Germinal center (tissue), 1 donor: ENCODE measurements at places on chromosomes 13 and 19.

DNA sequence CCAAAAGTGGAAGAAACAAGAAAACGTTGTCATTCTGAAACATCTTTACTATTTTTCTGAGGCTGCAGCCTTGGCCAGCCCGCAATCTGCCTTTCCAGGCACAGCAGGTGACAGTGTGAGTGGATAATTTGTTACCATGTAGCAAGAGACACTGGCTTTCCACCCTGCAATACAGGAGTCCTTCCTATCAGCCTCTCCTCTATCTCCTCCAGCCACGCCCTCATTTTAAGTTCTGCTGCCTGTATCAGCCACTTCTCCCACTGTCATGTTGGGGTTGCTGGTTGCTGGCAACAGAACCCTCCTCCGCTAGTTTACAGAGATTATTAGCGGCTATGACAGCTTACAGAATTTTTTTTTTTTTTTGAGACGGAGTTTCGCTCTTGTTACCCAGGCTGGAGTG is 7.7 kb upstream of the LGALS7 start:
- no peak for DNase-seq

DNA sequence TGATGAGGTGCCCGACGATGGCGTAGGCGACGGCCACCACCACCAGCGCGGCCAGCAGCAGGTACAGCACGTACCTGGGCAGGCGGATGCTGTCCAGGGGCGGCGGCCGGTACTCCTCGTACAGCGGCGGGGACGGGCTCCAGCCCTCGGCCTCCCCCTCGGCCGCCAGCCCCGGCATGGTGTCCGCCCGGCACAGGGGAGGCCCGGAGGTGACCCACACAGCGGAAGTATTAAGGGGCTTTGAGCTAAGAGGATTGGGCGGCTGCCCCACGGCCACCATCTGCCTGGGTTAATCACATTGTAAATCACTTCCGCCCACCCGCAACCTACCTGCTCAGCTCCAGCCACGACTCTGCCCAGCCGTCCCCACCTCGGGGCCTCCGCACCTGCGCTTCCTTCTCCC is at the start of gene SMIM44:
SMIM44 (minus strand) TSS at position 216 of the 403 bp plus-strand sequence; CDS start at position 178, 38 bp downstream.
- no peak for DNase-seq

DNA sequence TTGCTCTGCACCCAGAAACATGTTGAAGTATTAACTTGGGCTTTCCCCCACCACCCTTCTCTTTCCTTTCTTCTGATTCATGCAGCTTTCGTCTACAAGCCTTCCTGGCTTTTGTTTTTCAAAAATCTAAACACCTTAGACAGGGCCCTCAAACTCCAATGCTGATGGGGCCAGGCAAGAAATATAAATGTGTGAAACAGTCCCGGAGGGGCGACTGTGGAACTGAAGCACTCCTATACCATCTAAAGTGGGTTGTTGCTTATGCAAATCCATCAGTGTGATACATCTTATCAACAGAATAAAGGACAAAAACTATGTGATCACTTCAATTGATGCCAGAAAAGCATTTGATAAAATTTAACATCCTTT is 6.1 kb downstream of the FCGBP start:
- no peak for DNase-seq

- DNase-seq, result no peak
Observed at GRCh38 chr19:56973713-56974555, 133.4 kb upstream of the PEG3 start.

GRCh38 chr13:98848746-98849145 is 96.3 kb upstream of the SLC15A1 start:
- DNase-seq, result no peak

GRCh38 chr13:30802953-30803478 is 67.7 kb downstream of the ALOX5AP start:
- DNase-seq, result peak; percentile 80

GRCh38 chr19:53254411-53255341 is at the start of gene ZNF677:
TSS of gene ZNF677 (minus strand) at chr19:53254873. CDS start at chr19:53251550, 3,323 bp downstream.
- DNase-seq, result peak; percentile 64

DNA sequence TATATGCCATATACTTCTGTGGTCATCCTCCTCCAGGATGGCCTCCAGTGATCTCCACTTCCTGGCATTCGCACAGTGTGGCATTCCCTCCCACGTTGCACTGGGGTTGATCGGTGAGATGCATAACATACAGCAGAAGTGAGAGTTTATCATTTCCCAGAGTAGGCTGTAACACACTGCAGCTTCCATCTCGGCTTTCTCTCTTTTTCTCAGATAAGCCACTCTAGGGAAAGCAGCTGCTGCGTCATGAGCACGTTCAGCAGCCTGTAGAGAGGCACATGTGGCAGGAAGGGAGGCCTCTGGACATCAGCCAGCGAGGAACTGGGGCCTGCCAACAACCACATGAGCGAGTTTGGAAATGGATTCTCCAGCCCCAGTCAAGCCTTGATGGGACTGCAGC is 807.1 kb downstream of the DIAPH3 start:
- DNase-seq, result no peak

DNA sequence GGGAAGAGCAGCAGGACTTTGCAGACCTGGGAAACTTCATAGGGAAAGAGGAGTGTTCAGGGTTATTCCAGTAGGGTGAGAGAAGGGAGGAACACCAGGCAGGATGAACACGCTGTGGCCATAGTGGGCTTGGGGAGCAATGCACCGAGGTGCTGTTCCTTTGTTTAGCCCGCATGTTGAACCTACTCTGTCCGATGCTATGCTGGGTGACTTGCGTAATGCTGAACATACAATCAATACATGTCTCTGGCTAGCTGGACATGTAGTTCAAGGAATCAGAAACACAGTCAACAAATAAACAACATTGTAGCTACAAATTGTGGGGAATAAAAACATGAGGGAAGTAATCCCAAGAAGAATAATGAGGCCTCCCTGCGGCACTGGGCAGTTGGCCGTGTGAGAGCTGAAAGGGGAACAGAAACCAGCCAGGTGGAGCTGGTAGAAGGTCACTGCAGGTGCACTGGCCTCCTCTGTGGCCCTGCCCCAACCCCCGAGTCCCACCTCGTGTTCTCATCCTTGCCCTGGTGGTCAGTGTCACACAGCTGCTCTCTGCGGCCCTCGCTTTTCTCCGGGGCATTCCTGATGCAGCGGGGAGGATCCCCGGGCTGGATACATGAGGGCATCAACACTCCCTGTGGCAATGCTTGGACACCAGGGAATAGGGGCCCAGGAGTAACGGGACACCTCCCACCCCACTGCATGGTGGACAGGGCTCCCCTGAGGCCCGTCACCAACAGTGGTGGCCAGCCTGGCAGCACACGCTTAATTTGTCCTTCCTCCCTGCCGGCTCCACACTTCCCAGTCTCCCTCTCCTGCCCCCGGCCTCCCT is 36.9 kb upstream of the TUBGCP3 start:
- DNase-seq, result no peak

DNA sequence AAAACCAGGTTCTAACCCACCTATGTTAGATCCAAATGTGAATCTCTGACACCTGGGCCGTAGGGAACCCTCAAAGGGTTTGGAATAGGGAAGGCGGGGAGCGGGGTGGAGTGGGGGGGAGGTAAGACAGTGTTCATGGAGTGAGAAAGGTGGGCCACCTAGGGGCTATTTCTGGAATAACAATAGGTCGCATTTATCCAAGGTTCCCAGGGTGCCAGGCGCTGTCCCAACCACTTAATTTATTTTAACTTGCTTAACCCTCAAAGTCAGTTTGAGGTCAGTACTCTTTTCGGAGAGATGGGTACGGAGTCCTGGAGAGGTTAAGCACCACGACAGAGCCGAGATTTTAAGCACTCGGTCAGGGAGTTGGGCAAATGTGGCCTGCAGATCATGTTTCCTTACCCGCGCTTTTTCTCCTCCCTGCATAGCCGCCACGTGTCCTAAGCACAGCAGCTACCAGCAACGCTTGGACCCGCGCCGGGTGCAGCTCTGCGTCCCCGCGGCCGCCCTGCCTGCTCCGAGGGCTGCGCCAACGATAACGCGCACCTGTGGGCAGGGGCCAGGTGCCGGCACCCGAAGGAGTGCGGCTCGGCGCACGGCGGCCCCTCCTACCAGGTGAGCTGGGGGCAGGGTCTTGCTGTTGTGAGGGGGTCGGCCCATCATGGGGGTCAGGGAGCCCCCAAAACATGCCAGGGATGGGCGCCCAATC is 25.0 kb upstream of the FXYD3 start:
- DNase-seq, result peak; percentile 83

GRCh38 chr13:37868691-37869505 is 674 bp downstream of the TRPC4 start:
- no peak for DNase-seq

DNA sequence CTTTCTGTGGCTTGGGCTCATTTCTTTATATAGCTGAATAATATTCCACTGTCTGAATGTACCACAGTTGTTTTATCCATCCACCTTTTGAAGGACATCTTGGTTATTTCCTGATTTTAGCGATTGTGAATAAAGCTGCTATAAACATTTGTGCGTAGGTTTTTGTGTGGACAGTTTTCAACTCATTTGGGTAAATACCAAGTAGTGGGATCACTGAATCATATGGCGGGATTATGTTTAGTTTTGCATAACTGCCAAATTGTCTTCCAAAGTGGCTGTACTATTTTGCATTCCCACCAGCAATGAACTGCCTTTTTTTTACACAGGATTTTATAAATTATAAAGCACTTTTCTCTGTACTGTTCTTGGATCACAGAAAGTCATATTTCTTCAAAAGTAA is 13.7 kb upstream of the LRCH1 start:
- DNase-seq, result no peak

DNA sequence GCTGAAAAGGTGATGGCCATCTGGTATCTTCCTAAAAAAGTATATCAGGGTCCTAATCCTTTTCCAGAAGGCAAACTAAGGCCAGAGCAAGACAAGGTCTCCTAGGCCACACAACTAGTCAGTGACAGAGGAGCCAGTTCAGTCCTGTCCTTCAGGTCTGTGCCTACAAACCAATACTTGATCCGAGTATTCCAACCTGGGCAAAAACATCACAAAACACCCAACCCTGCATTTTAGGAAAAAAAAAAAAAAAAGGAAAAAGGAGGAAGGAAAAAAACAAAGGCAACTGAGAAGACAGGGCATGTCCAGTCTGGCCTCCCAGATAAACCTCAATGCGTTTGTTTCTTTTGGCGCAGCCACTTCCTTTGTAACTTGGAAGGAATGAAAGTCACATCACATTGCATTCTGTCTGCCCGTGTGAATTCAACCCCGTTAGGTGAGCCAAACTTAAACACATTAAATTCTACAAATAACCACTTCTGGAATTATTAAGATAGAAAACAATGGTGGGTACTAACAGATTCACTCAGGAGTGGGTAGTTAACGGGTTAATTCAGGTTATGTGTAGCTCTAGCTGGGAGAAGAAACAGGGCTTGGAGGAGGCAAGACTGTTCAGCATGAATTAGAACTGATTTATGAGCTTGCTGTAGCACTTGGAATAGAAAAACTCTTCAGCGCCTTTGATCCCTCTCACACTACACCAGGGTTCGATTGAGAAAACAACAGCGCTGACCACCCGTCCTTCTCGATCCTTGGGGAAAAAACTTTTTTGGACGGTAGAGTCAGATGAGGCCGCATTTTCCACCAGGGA is 43.0 kb upstream of the HNRNPA1L2 start:
- DNase-seq, result no peak

DNA sequence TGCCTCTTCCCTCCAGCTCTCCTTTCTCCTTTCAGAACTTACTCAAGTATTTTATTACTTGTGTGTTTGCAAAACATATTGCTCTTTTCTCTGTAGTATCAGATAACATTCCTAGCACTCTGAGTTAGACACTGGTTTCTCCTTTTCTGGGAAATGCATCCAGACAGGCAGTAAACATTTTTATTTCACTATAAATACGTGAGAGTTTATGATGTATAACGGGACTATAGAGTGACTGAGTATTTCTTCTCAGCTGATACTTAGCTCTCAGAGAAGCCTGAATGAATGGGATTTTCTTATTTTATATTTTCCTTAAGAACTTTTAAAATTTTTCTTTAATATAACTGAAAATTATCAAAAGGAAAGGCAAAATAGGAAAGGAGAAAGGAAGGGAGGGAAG is 211.2 kb upstream of the EDNRB start:
- no peak for DNase-seq

DNA sequence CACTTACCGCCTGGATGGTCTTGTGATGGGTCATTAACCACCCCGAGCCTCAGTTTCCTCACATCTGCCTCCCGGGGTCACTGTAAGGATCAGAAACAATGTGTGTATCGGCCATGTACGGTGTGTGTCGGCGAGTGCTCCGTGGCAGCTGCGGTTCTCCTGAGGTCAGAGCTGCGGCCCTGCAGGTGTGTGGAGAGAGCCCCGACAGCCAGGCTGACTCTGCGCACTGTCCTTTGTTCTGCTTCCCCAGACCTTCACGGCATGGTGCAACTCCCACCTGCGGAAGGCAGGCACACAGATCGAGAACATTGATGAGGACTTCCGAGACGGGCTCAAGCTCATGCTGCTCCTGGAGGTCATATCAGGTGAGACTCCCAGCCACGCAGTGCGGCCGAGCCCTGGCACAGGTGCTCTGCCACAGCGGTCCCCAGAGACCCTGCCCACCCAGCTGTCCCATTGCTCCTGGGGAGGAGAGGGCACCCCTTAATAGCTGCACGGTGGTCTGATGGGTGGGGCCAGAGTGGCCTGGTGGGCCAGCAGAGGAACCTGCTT is 43.8 kb downstream of the CAPN12 start:
- no peak for DNase-seq

DNA sequence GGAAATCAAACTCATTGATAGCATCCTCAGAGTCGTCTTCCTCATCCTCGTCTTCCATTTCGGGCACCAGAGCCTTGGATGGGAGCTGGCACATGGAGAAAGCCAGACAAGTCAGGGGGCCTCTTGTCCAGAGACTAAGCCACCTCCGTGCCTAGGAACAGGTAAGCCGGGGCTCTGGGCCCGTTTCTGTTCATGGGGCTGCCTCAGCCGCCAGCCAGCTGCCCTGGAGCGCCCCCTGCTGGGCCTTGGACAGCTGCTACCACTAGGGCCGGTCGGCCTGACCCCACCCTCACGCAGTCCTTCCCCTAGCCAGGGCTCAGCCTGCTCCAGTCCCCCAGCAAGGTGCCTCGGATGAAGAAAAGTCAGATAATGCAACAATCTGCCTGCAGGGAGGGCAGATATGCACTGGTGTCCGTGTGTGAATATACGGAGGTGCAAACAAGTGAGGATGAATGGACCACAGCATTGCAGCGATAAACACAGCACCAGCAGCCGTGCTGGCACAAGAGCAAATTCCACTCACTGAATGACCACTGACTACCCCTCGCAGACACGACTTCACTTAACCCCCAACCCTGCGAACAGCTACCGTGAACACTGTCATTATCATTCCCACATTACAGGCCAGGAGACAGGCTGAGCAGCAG is 11.9 kb upstream of the PRKD2 start:
- peak; percentile 87 for DNase-seq

GRCh38 chr19:33796164-33796875 is at the start of gene KCTD15:
TSS of gene KCTD15 (plus strand) at chr19:33796870. CDS start at chr19:33800455, 3,585 bp downstream.
- DNase-seq, result no peak

DNA sequence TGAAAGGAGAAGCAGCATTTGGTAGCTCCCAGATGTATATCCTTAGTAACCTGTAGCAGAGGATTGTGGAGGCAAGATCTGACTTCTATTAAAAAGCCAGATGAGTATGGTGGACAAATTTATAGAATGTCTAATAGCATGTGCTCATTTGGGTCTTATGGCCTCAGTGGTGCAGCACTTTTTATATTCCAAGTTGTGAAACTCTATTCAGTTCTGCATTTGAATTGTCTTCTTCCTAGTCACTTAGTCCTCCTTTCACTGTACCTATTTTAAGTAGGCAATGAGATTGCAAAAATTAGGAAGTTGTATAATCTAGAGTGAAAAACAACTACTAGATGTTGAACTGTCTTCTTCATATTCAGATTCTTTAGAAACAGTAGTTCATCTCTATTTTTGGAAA is 412.5 kb upstream of the PCDH9 start:
- no peak for DNase-seq

GRCh38 chr19:3698974-3699740 is 1.1 kb downstream of the PIP5K1C start:
- DNase-seq, result no peak
